IPS-NIHi11 (cell line): ENCODE measurements at places on chromosomes 3 and 15.

DNA sequence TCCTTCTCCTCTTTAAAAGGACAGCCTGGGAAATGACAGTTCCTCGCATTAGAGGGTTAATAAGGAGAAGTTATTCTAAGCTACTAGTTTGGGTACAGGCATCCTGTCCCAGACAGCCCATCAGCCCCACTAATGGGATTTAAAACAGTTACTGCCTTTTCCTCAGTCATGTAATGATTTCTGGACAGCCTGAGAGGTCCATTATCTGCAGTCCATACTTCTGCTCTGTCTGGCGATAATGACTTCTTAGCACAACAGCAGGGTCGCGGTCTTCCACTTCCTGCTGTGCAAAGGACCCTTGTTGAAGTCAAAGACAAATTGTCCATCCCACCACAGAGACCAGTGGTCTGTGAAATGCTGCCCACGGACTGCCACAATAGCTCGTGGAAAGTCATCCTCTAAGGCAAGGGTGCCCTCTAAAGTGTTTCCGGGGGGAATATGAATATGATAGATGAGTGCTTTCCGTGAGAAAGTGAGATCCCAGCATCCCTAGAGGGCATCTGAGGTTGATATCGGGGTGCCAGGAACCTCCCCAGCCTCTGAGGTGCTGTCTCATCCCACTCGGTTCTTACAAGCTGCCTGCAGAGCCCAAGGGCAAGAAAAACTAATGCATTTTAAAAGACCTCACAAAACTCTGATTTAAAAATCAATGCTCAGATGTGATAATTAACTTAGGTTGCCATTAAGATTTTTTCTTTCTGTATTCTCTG is 100.7 kb downstream of the SHOX2 start:
- DNase-seq: no peak

DNA sequence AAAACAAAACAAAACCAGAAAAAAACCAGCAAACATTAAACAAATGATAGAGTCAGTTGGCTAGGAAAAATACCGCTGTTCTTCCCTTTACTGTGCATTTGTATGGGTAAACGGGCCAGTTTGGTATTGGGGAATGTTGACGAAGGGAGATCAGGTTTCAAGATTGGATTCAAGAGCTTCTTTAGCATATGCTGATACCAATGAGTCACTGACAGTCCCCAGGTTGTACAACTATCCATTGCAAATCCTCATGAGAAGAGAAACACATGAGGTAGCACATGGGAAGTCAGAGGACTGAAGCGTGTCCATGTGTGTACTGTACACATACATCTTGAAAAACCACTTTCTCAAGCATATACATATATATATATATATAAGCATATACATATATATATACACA is 25.6 kb downstream of the TIGIT start:
- DNase-seq: peak; percentile 63

- no peak for DNase-seq
Observed at GRCh38 chr3:9119331-9119730, 130.1 kb downstream of the SRGAP3 start.

DNA sequence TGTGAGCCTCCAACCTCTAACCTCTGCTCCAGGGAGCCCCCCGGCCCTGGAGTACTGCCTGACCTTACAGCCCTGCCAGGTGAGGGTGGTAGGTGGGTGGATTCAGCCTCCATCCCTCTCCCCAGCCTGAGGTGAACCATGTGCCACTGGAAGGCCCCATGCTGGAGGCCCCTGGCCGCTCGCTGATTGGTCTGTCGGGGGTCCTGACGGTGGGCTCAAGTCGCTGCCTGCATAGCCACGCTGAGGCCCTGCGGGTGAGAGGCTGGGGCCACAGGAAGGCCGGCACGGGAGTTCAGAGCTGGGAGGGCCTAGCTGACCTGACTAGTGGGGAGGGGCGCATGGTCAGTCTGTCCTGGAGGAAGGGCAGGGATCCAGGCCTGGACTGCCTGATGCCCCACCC is 19.1 kb downstream of the NT5DC2 start:
- DNase-seq: no peak
